Esophagus squamous epithelium (tissue), 5 donors: ENCODE measurements at places on chromosomes 1 and 21.

DNA sequence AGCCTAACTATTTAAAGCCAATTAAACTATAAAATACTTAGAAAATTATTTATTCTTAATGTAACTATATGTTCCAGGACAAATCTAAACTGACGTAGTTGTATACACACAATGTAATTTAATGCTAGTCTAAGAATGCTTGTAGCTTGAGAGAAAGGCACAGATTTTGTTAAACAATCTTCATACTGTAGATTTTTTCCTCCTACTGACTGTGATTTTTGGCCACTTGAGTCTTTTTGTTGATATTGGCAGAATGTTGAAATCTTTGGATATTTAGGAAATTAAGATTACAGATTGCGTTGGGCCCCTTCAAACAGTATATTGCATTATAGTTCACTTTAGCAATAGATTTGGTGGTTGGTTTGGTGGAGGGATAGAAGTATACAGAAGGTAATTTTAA, 40.5 kb downstream of the ATF3 start:
- no peak for DNase-seq

DNA sequence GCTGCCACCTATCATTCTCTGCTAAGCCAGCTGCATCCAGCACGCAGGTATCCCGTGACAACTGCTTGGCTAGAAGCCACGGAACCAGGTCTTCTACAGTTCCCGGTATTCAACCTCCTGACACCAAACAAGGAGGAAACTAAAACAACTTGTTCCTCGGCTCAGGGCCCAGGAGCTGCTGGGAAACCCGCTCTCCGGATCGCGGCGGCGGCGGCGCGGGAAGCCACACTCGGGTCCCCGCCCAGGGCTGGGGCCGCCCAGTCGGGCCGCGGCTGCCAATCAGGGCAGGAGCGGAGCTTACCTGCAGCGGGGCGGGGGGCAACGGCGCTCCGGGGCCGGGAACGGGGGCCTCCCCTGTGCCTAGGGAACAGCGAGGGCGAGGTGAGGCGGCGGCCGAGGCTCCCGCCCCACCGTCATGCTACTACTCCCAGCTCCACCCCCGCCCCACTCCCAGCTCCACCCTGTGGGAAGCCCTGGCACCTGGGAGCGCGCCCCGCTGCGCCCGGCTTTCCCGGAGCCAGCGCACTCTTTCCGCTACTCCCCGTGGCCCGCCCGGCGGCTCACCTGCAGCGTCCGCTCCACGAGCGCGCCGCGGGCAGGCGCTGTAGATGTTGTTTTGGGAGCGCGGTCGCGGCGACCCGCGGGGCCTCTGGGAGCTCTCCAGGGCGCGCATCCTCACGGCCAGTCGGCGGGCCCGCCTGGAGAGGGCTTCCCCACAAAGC, 12.1 kb downstream of the IL24 start:
- no peak for DNase-seq

GRCh38 chr1:235763962-235764361, 102.7 kb downstream of the LYST start:
- DNase-seq, result no peak

GRCh38 chr21:46503922-46504550, 45.3 kb downstream of the DIP2A start:
- DNase-seq, result no peak

DNA sequence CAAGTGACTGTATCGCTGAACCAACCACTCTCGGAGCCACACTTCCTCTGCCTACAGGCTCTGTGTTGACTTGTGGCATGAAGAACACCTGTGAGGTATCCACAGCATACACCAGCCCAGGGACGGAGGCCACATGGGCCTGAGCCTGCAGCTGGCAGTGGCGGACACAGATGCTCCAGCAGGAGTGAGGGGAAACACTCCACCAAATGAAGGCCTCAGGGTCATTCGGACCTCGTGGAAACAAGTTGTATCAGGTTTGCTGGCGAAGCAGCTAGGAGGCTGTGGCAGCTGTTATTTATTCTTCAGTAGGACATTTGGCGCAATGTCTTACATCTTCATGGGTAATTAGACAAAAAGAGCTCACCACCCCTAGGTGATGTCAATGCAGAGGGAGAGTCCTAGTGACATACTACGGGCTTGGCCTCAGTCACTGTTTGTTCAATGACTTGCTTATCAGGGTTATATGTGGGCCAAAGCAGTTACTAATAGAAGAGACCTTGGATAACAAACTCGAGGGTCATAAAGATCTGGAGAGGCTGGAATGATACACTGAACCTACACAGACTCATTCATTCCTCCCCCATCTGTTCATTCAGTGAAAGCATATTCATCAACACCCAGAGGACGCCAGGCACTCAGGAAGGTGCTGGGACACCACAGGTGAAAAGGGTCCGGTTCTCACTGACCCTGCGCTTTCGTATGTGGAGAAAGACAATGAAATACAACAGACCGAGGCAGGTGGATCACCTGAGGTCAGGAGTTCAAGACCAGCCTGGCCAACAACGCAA, 11.6 kb upstream of the ETS2 start:
- no peak for DNase-seq

DNA sequence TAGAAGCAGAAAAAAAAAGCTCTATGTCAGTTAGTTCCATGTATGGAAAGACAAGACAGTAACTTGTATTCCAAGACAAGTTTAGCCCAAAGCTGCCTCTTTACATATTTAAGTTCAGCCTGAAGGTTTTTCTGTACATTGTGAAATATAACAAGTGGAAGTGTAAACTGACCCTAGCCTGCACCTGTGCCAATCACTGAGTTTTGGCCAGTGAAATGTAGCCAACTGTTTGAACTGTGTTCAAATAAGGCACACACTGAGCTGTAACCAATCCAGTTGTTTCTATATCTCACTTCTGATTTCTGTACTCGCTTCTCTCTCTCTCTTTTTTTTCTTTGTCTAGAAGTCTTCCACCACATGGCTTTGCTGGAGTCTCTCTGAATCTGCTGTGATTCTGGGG, 1227.1 kb downstream of the NCAM2 start:
- no peak for DNase-seq
